Fibroblast of skin of left quadriceps (primary cell): ENCODE measurements at places on chromosomes 1 and 21.

DNA sequence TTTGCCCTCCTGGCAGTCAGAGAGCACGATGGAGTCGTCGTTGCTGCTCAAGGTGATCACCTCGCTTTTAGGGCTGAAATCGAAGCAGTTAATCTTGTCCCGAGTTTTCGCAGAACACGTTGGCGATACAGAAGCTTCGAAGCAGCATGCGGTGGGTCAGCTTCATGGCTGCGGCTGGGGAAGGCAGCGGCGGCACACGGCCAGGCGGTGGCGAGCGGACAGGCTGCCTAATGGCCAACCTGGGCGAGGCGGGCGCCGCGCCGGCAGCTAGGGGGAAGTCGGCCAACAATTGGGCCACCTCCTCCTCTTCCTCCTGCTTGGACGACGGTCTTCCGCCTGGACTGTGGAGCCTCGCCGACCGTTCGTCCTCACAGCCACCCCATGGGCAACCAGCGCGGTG, 34.8 kb downstream of the CDC7 start:
- DNase-seq: no peak

DNA sequence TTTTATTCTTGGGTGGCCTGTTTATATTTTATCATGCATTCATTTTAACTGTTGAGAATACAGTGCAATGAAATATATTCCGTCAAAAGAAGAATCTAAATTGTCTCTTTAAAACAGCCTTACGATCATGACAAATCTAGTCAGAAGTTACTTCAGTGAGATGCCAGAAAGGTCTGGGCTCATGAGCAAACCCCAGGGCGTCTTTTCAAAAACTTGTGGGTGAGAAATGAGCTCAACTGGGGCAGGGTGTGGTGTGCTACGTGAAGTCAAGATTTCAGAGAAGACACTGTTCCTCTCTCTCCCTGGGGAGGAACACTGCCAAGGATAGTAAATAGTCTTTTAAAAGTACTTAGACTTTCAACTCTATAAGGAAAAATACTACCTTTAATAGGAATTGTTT, 13.4 kb upstream of the UAP1 start:
- DNase-seq: no peak

GRCh38 chr21:41843584-41843983, 35.6 kb downstream of the PRDM15 start:
- DNase-seq: no peak

DNA sequence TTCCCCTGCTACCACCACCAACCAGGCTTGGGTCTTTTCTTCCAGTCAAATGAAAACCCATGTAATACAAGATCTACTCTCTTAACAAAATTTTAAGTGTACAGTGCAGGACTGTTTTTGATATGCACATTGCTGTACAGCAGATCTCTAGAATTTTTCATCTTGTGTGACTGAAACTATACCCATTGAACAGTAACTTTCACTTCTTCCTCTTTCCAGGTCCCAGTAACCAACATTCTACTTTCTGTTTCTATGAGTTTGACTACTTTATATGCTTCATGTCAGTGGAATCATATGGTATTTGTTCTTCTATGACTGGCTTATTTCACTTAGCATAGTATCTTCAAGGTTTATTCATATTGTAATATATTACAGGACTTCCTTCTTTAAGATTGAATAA, 45.3 kb upstream of the PLPPR4 start:
- DNase-seq: no peak

- no peak for DNase-seq
Measured at GRCh38 chr21:45127937-45128336, 53.6 kb downstream of the ADARB1 start.

GRCh38 chr1:208393826-208394225, 149.6 kb upstream of the PLXNA2 start:
- DNase-seq: no peak

GRCh38 chr1:12416744-12417143, 186.9 kb downstream of the VPS13D start:
- DNase-seq: no peak

GRCh38 chr1:161908264-161908663, 115.4 kb downstream of the OLFML2B start:
- no peak for DNase-seq

DNA sequence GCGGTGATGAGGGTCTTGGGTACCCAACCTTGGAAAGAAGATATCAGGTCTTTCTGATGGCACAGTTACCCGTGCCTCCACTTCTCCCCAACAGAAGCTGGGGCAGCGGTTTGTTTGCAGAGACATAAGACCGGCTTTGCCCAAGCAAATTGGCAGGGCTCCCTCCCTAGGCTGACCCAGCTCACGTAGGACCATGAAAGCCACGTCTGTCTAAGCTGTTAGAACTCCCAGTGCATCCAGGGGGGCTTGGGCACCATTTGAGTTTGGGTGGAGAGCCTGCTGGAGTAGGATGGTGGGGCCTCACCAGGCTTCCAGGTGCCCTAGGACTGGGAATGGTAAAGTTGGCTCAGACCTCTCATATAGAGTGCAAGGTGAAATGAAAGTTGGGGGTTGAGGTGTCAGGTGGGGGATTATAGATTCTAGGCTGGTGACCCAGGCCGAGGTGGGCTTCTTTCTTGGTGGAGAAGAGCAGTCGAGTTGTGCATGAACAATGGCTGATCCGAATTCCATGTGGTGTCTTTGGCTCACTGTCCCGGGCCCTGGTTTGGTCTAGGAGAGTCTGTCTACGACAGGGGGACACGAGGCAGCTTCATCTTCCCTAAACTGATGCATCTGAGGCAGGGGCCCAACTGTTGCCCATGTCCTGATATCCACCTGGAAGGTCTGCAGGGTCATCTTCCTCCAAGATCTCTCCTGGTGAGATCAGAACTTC, 3.4 kb downstream of the POU3F1 start:
- DNase-seq: no peak

DNA sequence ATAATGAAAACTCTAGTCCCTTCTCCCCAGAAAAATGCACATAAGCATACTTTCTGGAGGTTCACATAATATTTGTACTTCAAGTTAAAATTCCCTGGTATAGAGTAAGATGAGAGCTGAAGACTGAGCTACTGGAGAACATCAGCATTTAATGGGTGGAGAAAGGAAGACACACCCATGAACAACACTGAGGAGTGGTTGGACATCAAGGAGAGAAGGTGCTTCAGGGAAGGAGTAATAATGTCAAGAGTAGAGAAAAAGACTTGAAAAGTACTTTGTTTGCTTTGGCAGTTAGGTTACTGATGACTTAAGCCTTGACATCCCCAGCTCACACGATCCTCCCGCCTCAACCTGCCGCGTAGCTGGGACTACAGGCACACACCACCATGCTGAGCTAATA, 21.9 kb downstream of the PEA15 start:
- no peak for DNase-seq

DNA sequence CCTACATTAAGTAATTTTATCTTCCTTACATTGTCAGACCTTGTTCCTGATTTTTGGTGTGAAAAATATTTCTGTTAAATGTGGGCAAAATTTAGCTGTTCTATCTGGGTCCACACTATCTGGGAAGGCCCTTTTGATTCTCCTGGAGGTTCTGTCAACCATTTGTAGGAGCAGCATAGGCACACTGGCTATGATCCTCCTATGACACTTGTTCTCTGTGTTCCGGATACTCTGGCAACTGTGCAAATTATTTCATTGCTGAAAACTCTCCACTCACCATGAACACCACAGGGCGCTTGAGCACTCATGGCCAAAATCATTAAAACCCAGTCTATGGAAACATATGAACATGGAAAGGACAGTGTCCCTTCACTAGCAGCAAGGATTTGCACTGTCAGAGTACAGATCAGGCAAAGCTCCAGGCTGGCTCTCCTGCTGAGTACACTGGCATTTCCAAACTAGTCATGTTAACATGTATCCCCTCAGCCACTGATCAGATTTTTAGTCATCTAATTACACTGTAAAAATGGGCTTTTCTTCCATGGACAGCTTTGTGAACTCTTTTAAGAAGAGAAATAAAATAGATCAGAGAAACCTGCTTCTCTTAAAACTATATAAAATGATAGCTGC, 43.9 kb upstream of the SGIP1 start:
- DNase-seq: no peak

DNA sequence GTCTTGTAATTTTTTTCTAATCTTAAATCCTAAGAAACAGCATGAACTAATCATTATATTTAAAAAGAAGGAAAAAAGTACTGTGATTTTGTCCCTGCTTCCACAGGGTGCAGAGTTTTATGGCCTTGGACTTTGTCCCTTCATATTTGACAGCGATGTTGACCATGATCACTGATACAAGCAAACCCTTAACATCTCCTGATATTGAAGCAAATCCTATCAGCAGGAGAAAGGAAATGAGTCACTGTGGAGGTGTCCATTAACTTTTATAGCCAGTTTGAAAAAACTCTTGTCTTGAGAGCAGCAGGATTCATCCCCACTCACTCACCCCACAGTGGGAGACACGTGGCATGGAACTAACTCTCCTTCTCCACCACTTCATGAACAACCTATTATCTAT, 5.1 kb upstream of the REG4 start:
- DNase-seq: no peak

GRCh38 chr1:154839691-154840090, 30.4 kb downstream of the KCNN3 start:
- DNase-seq: no peak

GRCh38 chr1:160204526-160205241, 500 bp upstream of the PEA15 start:
- no peak for DNase-seq

DNA sequence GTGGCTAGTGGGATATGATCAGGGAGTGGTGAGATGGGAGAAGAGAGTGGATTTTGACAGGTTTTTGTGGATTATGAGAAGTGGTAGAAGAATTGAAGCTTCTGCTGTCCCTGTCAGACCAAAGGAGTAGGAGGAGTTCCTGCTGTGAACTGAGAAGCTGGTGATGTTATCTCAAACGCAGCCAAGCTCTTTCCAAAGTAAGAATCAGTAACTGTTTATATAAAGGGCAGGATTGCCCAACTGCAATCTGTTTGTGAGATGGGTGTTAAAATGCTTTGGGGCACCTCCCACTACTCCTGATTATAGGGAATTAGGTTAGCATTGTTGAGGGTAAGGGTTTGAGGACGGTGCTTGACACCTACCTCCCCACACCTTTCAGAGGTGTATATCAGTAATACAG, 60.5 kb upstream of the USP25 start:
- DNase-seq: no peak

DNA sequence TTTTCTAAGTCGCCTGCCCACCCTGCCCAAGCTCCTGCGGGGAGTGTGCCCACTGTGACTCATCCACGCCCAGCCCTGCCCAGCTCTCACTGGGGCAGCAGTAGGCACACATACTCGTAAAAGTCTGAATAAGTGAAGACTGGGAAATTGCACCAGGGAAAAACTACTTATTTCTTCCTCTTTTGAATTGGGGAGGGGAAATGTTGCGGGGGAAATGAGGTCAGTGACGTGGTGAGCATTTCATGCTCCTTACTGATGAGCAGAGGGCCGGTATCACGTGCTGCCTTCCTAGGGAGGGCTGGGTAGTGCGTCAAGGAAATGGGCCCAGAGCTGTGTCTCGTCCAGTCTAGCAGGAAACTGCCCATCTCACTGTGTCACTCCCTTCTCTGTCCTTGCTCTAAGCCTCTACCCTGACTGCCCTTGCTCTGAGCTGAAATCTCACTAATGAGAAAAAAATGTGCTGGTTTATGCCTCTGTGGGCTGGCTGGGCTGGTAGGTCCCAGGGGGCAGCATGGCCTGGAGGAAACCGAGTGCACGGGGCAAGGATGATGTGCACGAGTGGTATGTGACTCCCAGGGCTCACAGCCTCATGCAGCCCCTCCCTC, 13.5 kb upstream of the TNFRSF1B start:
- peak; percentile 34 for DNase-seq

DNA sequence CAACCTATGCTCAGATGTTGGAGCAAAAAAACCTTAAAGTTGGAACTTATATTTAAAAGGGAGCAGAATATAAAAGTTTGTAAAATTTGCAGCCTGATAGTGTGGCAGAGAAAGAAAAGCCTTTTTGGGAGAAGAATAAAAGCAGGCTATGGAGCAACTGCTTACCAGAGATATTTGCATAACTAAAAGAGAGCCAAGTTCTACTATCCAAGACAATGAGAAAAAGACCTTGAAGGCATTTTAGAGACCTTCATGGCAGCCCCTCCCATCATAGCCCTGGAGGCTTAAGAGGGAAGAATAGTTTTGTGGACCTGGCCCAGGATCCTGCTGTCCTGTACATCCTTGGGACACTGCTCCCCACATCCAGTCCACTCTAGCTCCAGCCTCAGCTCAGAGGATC, 312.5 kb upstream of the ZRANB2 start:
- no peak for DNase-seq

GRCh38 chr1:38565020-38565491, 294.5 kb downstream of the RRAGC start:
- DNase-seq: no peak

DNA sequence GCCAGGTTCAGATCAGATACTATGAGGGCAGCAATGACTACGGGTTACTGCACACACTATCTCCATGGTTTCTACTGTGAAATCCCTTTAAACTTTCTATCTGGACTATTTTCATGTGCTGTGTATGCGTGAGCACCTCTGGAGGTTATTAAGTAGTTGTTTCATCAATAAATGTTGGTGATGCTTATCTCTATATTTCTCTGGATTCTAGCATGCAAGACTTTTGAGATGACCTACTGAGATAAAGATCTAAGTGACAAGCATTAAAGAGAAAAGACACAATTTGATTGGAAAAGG, 194.0 kb downstream of the NRIP1 start:
- no peak for DNase-seq

- no peak for DNase-seq
Measured at GRCh38 chr21:29125191-29125590, 5.3 kb upstream of the MAP3K7CL start.

DNA sequence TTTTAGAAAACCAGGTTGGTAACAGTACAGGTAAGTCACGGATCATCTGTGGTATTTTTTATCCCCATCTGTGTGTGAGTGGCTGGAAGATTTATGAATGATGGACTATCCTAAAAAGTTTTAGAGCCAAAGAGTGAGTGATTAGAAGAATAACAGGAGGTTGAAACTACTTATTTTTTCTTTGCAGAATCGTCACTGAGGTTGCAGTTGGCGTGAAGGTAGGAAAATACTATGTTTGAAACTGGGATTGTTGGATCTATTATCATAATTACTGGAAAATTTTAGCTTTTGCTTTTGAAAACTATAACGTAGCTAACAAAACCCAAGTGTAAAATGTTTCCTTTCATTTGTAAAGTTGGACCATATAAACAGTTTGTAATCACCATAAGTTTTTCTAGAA, 1.8 kb downstream of the PTBP2 start:
- DNase-seq: no peak

DNA sequence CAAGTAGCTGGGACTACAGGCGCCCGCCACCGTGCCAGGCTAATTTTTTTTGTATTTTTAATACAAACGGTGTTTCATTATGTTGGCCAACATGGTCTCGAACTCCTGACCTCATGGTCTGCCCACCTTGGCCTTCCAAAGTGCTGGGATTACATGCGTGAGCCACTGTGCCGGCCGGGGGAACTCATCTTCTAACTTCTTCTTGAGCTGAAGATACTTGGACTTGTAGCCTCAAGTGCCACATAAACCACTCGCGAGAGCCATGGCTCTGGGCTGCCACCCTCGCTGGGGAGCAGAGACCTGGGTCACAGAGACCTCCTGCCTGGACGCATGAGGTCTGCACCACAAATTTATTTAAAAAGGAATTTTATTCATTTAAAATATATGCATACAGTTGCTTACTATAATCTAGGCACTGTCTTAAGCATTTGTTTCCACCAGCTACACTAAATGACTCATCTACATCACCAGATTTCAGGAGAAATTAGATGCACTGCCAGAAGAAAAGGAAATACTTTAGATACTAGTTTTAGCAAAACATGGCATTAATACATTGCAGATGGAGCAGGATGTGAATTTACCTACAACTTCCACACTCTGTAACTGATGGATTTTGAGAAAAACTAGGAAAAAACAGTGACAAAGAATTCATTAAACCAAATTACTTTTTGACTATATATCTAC, 29.9 kb upstream of the PUM1 start:
- peak; percentile 88 for DNase-seq

GRCh38 chr1:239806897-239807296, 284.8 kb upstream of the FMN2 start:
- no peak for DNase-seq
